Activated T-cell treated with anti-CD3 and anti-CD28 coated beads, Interleukin-2, amount 50 U/mL, for 1 hour (primary cell): ENCODE measurements at places on chromosomes 7 and 10.

DNA sequence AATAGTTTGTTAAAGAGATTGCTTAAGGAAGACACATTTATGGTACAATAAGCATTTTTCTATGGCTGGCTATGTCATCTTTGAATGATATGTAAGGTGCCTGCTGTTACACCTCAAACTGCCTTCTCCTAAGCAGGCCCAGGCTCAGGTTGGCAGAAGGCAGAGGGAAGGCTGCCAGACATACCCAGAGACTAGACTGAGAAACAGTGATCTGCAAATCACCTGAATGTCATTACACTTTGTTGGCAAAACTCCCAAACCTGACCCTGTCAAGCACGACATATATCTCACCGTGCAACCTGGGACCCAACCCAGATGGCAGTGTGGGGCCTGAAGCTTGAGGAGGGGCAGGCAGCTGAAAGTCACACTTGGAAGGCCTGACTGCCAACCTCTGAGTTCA is 136.6 kb upstream of the TARP start:
- DNase-seq: no peak

DNA sequence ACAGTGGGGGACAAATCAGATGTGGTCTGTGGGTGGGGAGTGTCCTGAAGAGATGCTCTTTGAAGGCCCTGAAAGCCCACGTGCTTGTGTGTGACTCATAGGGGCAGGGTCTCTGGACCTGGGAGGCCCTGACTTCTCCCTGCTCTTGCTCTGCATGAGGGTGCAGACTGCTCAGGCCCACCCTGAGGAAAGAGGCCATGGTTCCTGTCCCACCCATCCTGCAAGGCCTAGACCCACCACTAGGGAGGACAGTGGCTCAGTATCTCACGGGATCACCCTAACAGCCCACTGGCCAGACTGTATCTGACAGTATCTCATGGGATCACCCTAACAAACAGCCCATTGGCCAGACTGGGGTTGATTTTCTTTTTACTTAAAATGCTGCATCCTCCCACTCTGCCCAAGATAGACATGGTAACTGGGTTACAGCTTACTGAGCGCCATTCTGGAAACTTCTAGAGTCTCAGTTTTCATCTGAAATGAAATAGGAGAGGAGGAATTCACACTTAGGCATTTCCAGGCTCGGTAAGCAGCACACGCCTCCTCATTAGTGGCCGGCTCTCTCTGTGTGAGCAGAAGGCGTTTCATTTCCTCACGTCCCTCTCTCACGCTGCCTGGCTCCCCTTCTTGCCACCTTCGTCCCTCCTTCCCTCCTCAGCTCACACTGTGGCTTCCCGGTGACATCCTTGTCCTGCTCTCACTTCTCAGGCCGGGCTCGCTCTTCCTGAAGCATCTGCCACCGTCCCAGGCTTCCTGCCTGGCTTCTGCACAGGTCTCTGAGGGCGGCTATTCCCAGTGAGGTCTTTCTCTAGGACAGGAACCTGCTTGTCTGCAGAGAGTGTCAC is 242.6 kb downstream of the GLRX3 start:
- no peak for DNase-seq

GRCh38 chr7:157429001-157429679 is 92.3 kb downstream of the DNAJB6 start:
- no peak for DNase-seq

- no peak for DNase-seq
These were observed 56.4 kb downstream of the KAT6B start for GRCh38 chr10:74882831-74883230.

DNA sequence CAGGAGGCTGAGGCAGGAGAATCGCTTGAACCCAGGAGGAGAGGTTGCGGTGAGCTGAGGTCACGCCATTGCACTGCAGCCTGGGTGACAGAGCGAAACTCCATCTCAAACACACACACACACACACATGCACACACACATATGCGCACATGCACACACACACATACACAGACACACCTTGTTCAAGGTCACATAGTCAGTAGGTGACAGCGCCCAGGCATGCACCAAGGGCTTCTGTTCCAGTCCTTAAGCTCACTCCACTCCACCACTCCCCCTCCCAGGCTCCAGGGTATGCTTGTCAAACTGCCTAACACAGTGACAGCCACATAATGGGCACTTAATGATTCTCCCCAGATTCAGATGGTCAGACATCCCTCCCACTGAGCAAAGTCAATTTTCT is 37.0 kb downstream of the KCNMA1 start:
- no peak for DNase-seq

DNA sequence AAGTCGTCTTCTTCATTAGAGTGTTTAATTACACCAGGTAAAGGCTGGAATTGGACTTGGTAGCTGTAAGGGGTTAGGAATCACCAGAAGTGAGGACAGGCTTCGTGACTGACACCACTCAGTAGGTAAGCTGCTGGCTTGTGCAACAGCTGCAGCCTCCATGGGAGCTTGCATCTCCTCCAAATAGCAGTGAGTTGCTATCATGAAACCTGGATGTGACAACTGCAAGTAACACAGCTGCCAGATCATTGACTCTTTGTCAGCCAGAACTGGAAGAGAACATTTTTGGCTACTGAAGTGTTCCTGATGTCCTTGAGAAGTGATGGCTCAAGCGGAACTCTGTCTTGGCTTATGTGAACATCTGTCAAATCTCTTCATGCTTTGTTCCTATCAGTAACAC is 64.1 kb upstream of the MSRB2 start:
- DNase-seq: no peak

- no peak for DNase-seq
These were observed 49.3 kb downstream of the FBXL13 start for GRCh38 chr7:103025341-103025740.

- DNase-seq: no peak
These were observed 17.5 kb upstream of the KIF20B start for GRCh38 chr10:89683883-89684282.

DNA sequence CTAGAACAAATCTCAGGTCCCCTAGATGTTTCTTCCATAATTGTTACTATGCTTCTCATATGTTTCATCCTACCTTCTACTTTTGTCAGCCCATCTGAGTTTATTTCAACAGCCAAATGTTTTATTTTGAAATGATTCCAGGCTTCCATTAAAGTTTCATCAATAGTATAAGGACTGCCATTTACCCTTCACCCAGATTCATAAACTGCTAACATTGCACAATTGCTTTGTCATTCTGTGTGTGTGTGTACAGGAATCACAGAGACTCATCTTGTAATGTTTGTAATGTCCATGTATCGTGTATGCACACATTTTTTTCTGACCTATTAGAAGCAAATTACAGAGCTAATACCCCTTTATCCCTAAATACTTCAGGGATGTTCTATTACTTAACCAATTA is 25.5 kb downstream of the MMRN2 start:
- DNase-seq: no peak

DNA sequence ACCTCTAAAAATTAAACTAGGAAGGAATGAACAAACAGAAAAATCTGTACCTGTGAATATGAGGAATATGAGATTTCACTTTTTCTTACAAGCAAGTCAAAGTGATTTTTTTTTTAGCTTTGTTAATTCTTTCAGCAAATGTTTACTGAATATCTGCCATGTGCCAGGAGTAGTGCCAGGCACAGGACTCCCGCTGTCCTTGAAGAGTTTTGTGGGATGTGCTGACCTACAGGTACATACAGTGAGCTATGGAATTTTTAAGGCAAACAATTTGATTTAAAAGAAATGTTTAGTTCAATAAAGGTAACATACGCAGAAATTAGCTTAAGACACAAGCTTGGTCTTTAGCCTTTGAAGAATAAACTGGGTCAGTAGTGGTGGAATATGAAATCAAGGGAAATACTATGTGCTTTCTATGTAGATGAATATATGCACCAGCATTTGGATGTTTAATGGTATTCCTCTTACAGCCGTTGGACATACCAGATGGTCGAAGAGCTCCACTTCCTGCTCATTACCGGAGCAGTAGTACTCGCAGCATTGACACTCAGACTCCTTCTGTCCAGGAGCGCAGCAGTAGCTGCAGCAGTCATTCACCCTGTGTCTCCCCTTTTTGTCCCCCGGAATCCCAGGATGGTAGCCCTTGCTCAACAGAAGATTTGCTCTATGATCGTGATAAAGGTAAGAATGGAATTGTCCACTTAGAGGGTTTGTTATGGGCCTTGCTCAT is 102.0 kb downstream of the GLCCI1 start:
- DNase-seq: no peak

DNA sequence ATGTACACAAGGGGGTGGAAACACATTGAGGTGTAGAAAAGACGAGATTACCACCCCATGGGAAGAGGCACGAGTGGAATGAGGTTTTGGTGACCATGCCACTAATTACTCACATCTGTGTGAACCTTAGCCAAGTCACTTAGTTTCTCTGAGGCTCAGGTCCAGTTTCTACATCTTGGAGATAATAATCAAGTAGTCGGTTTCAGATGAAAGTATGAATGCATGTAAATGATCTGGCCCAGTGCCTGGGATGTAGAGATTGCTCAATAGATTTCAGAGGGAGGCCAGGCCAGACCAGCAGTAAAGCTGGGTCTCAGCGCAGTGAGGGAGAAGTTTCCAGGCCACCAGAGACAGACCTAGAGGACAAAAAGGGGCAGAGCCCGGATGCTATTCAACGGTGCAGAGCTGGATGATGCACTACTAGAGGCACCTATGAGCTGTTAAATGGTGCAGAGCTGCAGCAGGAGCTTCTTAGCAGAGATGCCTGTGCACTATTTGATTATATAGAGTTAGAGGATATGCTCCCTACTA is 725.1 kb downstream of the GRID1 start:
- no peak for DNase-seq

DNA sequence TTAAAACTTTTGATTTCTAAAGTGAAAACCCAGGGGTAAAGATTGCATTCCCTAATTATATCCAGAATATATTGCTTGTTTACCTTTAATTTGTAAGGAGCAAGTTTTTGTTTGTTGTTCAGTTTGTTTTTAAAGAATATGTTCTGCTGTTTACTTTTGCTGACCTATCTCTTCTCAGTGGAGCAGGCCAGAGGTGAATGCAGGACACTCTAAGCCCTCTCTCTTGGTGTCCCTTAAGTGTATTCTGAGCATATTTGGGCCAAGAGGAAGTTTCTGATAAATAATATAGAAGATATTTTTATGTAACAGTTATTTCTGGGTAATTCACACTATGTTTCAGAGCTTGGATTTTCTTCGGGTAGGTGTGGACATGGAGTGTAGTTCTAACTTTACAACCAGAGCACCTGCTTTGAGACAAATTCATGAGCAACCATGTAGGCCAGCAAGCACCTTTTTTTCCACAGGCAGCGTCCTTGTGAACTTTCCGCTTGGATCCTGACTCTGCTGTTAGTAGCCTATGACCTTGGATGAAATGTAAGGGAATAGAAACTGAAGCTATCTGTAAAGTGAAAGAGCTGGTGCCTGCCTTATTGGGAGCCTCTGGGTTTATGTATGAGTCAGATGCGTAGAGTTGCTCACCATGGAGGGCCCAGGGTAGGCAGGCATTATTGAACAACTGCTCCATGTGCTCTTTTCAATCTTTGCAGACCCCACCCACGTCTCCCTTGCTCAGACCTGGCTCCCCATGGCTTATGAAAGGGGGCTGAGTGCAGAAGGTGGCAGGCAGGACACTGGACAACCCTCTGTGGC is 16.1 kb downstream of the OGDH start:
- no peak for DNase-seq

DNA sequence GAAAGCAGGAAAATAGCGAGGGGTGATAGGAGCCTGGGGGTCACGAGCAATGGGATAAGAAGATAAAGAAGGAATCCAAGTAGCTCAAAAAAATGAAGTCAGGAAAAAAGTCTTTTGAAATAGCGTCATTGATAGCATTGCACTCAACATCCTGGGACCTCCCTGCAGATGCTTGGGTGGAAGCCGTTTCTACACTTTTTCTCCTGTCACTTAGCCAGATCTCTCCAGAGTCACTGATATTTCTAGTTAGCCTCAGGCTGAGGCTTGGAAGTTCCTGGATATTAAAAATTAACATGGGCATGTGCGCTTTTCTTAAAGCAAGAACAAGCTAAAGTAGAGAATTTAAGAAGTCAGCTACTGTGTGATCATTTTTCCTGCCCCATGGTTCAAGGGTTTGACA is 39.5 kb upstream of the CHST15 start:
- no peak for DNase-seq

DNA sequence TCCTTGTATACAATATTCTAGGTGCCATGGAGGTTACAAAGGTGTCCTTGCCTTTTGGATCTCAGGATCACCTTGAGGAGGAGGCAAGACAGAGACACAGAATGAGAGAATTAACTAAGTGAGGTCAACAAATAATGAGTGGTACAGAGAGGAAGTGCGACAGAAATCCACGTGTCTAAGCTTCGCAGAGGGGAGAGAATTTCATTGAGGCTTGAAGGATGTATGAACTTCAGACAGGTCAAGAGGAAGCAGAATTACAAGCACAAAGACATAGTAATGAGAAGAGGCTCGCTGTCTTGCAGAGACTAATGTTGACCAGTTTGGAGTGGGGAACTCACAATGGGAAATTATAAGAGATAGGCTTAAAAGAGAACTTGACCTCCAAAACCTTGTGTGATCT is 308.7 kb downstream of the FRMD4A start:
- DNase-seq: no peak

DNA sequence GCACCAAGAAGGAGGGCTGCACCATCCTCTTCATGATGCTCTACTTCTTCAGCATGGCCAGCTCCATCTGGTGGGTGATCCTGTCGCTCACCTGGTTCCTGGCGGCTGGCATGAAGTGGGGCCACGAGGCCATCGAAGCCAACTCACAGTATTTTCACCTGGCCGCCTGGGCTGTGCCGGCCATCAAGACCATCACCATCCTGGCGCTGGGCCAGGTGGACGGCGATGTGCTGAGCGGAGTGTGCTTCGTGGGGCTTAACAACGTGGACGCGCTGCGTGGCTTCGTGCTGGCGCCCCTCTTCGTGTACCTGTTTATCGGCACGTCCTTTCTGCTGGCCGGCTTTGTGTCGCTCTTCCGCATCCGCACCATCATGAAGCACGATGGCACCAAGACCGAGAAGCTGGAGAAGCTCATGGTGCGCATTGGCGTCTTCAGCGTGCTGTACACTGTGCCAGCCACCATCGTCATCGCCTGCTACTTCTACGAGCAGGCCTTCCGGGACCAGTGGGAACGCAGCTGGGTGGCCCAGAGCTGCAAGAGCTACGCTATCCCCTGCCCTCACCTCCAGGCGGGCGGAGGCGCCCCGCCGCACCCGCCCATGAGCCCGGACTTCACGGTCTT is 1.9 kb downstream of the FZD1 start:
- no peak for DNase-seq

DNA sequence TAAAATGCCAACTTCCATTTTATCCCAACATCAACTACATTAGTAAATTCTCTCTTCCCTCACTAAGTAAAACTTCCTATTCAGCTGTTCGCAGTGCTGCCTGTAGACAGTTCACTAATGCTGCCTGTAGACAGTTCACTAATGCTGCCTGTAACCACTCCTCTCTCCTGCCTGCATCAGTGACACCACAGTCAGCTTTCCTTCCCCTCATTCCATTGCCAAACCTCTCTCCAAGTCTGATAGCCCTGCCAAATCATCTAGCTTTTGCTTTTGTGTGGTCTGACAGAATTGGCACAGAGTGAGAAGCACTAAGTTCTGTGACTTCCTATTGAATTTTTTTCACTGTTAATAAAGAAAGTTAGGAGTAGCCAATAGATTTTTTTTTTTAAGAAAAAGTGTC is 43.0 kb upstream of the MACC1 start:
- DNase-seq: no peak
